ENCODE measurements at places on chromosomes 11 and 22.
A peak's percentile ranks its signal among the peaks of the same experiment; 100 is the strongest.

DNA sequence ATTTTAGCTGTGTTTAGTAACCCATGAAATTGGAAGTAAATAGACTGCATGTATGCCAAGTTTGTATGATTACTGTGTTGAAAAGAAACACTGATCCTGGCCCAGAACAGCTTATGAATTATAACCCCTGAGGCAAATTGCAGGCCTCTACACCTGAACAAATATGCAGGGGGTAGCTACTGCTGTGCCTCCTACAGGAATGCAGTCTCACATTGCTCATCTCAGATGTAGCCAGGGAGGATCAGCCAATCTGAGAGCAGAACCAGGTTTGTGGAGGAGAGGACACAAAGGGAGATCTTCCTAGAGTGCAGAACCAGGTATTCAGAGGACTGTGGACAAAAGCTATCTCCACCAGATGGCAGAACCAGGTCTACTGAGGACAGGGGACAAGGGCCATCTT is 442.2 kb upstream of the DDI1 start:
- DNase-seq, result peak; percentile 16

- DNase-seq, result no peak
Observed at GRCh38 chr11:15494740-15495139, 380.0 kb downstream of the INSC start.

DNA sequence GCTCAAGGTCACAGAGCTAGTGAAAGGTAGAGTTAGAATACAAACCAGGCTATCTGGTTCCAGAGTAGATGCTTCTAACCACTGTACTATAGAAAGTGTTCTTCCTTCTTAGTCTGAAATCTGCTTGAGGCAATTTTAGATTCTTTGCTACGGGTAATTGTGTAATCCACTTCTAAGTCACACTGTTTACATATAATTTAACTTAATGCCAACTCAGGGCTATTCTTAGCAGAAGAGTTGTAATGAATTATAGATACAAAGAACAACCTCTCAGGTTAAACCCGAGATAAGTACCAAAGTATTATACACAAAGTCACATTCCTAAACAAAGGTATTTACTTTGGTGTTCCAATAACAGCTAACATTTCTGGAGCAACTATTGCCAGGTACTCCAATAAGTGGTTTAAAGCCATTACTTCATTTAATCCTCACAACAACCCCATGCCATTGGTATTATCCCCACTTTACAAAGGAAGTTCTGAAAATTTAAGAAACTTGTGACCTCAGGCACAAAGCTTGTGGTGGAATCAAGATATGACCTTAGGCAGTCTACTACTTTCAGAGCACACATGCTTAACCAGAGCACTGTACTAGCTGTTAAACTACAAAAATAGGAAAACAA is 31.1 kb upstream of the DDI1 start:
- DNase-seq, result no peak

GRCh38 chr11:21069909-21070308 is 400.5 kb downstream of the NELL1 start:
- DNase-seq, result no peak

- DNase-seq, result no peak
Observed at GRCh38 chr11:88295028-88295427, 42.5 kb downstream of the CTSC start.

DNA sequence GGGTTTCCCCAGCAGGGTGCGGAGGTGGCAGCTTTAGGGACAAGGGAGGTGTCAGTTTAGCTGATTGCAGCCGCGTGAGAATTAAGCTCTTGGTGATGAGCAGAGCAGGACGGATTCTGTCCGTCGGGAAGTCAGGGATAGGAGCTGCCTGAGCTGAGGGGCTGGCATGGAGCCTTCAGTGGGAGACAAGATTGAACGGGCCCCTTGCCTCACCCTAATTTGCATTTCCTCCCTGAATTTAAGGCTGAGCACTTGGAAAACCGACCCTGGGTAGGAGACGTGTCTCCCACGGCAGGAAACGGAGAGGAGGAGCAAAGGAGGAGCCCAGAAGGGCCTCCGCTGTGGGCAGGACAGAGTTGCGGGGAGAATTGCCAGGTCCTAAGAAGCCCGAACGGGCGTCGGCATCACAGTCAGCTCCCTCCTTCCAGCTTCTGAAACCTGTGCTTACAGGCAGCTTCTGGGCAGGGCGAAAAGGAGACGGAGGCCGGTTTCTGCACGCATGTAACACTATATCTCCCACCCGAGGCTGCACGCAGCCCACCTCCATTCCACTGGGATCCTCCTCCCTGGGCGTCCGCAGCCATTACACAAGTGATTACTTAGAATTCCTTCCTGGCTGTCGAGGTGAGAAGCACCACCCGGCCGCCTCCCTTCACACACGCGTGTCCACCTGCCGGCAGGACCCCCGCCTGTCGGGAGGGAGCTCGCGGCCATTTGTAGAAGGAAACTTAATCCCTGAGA is 345.8 kb downstream of the BRD1 start:
- DNase-seq, result no peak

DNA sequence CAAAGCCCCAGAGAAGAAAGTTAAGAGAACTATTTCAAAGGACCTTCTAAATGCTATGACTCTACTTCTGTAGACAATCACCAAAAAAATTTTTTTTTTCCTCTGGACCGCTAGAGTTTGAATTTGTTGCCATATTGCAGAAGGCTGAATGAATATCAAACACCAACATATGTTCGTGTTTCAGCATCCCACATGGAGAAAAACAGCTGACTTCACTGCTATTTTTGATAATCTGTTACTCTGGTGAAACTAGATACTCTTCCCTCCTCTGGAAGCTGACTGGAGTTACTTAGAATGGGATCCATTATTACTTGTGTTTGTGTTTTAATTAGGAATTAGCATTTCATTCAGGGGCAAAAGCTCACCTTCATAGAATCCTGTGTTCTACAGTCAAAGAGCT is 447.0 kb downstream of the AASDHPPT start:
- DNase-seq, result no peak

- DNase-seq, result peak; percentile 30
Observed at GRCh38 chr11:2975594-2975993, 16.5 kb downstream of the NAP1L4 start.

DNA sequence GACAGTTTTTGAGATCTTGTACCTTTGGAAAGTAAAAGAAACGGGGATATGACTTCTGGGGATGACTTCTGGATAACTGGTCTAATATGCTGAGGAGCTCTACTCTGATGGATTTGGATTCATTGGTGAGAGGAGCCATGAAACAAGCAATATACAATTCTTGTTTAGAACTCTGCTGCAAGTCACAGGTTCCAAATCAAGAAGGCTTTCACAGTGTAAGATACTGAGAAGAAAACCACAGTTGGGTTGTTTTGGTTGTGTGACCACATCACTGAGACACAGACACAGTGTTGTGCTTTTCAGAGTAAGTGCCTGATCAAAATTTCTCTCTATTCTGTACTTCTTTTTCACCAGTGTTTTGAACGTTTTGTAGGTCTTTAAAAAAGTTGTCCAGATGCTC is 13.1 kb upstream of the UCP2 start:
- no peak for DNase-seq

DNA sequence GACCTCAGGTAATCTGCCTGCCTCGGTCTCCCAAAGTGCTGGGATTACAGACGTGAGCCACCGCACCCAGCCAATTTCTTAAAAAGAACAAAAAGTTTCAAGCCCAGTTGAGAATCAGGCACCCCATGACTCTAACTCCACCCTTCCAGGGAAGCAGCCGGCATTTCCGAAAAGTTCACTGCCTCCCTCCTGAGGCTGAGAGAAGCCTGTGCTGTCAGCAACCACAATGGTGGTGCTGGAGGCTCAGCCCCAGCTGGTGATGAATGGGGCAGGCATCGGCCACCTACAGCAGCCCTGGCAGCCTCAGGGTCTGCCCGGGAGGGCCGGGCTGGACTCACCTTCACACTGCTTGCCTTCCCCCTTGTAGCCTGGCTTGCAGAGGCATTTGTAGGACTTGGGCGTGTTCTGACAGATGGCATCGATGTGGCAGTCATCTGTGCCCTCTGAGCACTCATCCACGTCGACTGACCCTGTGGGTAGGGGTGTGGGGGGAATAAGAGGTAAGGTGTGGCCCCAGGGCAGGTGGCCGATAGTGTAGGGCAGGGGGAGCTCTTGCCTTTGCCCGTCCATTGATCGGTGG is 4.3 kb downstream of the SCUBE1 start:
- DNase-seq, result no peak

GRCh38 chr11:35387111-35387982 is 32.0 kb downstream of the SLC1A2 start:
- DNase-seq, result peak; percentile 29

DNA sequence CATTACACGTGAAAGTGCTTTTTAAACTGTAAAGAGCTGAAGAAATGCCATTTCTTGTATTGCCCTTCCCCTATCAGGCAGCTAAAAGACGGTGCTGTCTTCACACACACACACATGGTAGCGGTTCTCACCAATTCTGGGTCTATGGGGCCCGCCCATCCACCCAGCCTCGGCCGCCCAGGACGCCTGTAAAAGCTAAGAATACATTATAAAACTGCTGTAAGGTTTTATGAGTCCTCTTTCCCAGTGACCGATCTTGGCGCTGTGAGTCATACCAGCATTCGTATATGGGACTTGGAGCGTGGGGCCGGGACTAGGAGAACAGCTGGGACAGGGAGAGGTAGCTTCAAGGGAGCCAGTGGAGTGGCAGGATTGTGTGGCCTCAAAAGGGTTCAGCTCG is 149.7 kb upstream of the CADM1 start:
- no peak for DNase-seq

GRCh38 chr11:79173615-79174014 is 267.2 kb downstream of the TENM4 start:
- peak; percentile 55 for DNase-seq
